ENCODE measurements at places on chromosomes 16 and 17. TPM values are rescaled to one million over a fixed set of nuclear protein-coding genes. Genes with fewer than 3 reads are reported as not detected.

The KCNH4 gene
- 0.17 TPM for total RNA-seq

The HYDIN gene
- total RNA-seq, result 0.52 TPM

DNA sequence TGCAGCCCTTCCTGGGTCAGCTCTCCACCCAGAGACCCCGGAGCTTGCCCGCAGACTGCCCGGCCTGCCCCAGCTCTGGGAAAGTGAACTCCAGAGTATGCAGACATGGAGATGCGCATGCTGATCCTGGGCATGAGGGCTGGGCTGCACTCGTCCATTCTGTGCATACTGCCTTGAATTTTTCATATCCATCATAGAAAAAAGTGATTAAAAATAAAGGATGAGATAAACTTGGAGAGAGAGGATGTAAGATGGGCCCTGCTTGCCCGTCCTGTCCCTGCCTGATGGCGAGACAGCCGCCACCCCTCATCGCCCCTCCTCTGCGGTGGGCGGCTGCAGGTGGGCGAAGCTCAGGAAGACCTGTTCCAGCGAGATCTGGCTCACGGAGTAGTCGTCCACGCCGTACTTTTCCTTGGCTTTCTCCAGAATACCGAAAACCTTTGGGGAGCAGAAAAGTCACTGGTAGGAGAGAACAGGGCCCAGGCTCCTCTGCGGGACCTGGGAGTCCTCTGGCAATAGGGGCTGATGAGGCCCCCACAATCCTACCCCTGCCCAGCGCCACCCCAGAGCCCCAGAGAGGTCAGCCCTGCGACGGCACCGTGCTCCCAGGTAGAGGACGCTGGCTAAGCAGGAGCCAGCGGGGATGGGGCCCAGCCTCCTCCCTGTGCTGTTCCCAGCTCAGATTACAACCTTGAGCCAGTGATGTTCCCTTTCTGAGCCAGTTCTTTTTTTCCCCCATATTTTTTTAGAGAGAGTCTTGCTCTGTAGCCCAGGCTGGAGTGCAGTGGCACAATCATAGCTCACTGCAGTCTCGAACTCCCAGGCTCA lies 8.7 kb upstream of the RNPS1 start:
- H3K4me1 ChIP-seq, result no peaks in the 10 kb centered on the region
- H3K27me3 ChIP-seq, result no peaks in the 10 kb centered on the region
- H3K36me3 ChIP-seq, result no peaks in the 10 kb centered on the region
- no peak overlapping the region for H3K27ac ChIP-seq
- DNase-seq, result no peak
- H3K4me3 ChIP-seq, result no peak overlapping the region

The SULT1A1 gene
- total RNA-seq, result 15.0 TPM

DNA sequence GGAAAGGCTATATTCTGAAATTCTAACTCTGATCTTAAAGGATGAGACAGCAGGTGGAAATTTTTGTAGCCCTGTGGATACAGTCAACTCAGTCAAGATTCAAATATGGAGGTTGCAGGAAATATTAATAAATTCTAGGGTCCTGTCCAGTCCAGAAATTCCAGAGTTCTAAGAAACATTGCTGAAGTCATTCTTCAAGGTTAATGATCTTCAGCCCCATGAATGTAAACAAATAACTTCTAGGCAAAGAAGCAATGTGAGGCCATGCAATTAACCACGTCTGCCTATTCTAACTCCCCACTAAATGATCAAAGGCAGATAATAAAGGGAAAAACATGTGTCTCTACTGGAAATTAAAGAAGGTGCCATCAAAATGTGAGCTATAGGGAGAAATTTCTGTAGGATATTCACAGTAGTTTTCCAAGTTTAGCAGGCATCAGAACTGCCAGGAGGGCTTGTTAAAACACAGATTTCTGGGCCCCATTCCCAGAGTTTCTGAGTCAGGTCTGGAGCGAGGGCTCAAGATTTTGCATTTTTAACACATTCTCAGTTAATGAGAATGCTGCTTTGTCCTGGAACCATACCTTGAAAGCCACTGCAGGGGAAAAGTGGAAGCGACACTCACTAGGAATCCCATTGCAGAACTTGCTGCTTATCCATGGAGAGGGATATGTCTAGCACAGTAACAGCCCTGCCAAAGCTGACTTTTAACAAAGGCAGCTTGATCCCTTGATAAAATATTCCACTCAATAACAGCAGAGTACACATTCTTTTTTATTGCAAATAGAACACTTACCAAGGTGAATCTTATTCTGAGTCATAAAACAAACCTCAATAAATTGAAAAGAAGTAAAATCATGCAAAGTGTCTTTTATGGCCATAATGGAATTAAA lies 61.8 kb downstream of the DNAH3 start:
- H3K4me3 ChIP-seq, result no peak overlapping the region
- H3K27me3 ChIP-seq, result no peaks in the 10 kb centered on the region
- H3K36me3 ChIP-seq, result no peaks in the 10 kb centered on the region
- no peak for DNase-seq
- H3K27ac ChIP-seq, result no peak overlapping the region
- peaks cover 2% of the 10 kb centered on the region for H3K4me1 ChIP-seq

The PLK1 gene
- 5.0 TPM for total RNA-seq

- H3K4me1 ChIP-seq, result peaks cover 32% of the 10 kb centered on the region
- no peaks in the 10 kb centered on the region for H3K36me3 ChIP-seq
- peak; percentile 17 for DNase-seq
Measured at GRCh38 chr16:11913425-11914079, 2.2 kb downstream of the GSPT1 start.

Measured in hepatocyte (in vitro differentiated cells).